ENCODE measurements at places on chromosomes 4 and X. TPM values are rescaled to one million over a fixed set of nuclear protein-coding genes. Genes with fewer than 3 reads are reported as not detected.

DNA sequence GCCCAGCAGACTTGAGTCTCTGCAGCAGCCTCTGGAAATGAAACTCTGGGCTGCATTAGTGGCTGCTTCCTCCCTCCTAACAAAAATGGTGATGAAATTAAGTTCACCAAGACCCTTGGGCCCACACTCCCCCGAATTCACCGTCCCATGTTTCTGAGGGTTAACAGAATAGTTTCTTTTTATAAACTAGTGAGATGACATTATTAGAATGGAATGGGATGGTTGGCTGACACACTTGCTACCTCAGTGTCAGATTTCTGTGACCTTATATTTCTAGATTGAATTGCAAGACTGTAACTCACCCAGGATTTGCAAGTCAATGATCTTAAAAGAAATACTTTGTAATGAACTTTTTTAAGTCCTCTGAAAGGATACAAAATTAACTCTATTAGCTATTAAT lies 127.1 kb downstream of the SHROOM3 start:
- DNase-seq = no peak

DNA sequence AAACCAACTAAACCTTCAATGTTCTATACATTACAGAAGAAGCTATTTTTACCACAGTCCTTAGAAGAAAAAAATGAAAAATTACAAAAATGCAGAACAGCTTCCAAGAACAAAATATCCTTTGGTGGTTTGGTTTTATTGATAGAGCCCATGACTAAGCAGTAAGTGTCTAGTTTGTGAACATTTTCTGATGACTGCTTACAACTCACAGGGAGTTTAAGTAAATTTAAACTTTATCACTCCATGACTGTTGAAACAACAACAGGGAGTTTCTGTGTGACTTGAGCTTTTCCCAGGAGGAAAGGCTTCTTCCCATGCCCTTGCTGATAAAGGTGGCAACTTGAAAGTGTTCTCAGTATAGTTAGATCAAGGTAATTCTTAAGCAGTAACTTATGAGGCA lies 2.9 kb downstream of the PF4 start:
- DNase-seq = peak; percentile 26

DNA sequence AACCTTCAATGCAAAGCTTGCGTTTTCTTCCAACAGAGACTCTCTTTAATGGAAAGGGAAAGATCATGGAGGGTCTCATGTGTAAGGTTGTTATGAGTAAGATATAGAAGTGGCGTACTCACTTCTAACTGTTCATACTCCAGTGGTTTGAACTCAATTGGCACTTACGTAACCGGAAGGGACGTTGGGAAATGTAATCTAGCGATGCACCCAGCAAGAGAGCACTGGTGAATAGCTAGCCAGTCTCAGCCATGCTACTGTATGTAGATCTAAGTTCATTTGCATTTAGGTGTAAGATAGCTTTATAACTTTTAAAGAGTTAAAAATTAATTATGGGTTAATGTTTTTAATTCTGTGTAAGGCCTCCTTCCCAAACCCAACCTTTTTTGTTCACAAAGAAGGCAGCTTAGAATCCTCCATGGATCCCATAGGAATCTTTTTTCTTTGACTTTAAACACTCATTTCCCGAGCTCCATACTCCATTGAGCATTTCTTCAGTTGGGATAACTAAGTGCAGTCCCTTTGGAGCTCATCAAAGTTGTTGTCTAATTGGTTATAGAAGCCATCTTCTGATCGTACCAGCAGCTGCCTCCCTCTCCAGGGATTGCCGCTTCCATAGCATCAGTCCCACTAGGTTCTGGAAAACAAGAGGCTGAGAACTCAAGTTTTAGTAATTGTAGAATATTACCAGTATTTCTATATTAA lies 191.1 kb downstream of the RAPGEF2 start:
- no peak for DNase-seq

DNA sequence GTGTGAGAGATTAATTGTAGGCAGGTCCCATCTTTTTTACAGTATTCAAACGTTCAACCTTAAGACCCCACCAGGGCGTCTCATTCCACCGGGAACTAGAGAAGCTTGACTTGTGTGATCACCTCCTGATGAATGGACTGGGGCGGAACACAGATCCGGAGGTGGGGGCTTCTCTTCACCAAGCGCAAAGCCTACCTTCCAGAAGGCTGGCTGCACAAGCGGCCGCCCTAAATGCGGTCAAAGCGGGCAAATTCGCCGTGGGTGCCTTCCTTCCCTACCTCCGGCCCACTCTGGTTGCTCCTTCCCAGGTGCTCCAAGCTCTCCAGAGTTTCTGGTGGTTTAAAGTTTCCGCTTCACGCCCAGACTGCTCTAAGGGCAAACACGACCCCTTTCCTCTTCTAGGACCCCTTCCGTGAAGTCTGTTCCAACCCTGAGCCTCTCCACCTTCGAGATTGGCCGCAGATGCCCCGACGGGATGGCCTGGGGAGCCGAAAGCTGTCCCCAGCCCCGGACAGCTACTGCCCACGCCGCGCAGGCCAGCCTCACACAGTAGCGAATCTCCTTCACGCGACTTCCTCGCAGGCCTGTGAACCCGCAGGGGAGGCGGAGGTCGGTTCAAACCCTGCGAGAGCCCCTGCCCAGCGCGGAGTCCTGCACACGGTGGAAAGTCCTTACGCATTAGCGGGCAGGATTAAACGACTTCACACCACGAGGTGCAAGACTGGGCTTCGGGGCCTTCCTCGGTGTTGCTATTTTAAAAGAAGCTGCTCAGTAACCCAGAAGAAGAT lies 1.6 kb upstream of the WWC2 start:
- no peak for DNase-seq

DNA sequence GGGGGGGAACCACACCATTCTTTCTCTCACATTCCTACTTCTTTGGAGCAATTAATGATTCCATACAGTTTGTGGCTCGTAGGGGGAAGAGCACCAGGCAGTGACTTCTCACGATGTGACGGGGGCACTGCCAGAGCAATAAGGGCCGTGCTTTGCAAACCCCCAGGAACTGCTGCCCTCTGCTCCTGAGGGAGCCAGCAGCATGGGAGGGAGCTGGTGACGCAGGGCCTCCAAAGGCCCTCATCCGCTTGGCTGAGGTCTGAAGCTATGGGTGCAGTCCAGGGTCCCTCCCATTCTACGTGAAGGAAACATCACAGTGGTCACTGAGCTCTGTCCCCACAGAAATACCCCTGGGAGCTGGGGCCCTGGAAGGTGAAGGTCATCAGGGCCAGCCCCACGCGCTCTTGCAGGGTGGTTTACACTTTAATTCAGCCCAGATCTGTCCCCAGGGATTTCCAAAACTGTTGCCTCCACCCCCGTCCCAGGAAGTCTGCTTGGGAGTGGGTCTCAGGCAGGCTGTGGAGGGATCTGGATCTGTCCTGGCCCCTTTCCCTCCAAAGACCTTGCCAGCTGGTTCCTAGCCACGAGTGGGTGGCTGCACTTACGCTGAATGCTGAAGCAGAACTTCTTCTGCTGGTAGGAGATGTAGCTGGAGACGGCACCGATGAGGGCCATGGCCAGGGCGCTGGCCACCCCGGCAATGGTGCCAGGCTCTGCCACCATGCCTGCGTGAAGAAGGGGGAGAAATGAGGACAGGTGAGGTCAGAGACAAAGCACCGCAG lies 82.6 kb downstream of the MTMR1 start:
- DNase-seq = no peak

GRCh38 chr4:166014411-166014810 lies 141.4 kb downstream of the TLL1 start:
- DNase-seq = peak; percentile 37

C1QTNF7 gene
- total RNA-seq = 1.4 TPM

UCP1 gene
- total RNA-seq = not detected

PARM1 gene
- total RNA-seq = 158 TPM

ZNF182 gene
- 3.3 TPM for total RNA-seq

ANXA10 gene
- total RNA-seq = 33.4 TPM

FGFBP1 gene
- total RNA-seq = 2.2 TPM

DIPK2B gene
- 0.44 TPM for total RNA-seq
